HEK293T (cell line): ENCODE measurements at places on chromosomes 16 and 17.

GRCh38 chr16:68296693-68297092 lies 14.1 kb downstream of the SLC7A6OS start:
- DNase-seq, result no peak

GRCh38 chr17:64411999-64412771 lies 21.5 kb upstream of the PECAM1 start:
- no peak for DNase-seq

DNA sequence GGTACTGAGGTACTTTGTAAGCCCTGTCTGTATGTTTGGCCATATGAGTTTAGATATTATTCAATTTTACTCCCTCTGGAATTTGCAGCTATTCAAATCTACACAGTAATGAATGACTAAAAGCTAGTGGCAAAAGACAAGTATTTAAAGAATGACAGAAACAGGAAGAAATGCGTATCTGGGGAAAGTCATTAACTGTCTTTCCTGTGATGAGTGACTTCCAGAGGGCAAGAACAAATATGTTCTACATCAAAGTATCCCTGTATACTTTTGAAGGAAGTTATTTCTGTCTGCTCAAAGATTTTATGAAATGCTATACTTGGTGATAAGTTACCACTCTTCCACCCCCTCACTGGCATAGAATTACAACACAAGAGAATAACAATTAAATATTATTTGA lies 489.3 kb upstream of the SOX9 start:
- no peak for DNase-seq

DNA sequence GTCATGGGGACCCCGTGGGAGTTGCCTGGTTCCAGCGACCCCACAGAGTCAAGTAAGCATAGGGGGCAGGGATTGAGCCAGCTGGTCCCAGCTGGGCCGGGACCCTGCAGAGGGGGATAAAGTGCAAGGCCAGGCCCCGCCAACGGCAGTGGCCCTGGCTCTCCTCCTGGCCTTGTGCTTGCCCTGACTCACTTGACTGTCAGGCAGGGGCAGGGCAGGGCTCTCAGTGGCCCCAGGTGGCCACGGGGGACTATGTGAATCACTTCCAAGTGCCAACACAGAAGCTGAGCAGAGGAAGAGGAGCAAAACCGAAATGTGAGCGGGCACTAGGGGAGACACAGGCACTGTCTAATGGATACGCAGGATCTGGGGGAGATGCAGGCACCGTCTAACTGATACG lies 21.6 kb upstream of the NCBP3 start:
- no peak for DNase-seq

DNA sequence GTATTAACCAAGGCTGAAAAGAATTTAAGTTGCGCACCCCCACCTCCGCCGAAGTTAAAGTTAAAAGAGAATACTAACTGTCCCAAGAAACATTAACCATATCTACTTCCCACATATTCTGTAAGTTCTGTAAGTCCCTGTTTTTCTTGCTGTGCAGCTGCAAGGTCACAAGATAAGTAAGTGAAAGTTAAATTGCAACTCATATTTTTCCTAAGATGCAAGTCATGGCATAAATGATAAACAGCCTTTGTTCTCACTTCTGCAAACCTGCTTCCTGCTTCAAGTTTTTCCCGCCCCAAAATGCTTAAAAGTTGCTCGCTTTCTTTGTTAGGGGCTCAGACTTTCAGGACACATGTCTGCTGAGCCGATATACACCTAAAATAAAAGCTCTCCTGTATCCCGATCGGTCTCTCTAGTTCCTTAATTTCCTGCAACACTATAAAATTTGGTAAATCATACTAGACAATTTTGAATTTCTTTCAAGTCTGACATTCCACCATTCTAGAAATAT lies 32.6 kb upstream of the ABCA9 start:
- no peak for DNase-seq

DNA sequence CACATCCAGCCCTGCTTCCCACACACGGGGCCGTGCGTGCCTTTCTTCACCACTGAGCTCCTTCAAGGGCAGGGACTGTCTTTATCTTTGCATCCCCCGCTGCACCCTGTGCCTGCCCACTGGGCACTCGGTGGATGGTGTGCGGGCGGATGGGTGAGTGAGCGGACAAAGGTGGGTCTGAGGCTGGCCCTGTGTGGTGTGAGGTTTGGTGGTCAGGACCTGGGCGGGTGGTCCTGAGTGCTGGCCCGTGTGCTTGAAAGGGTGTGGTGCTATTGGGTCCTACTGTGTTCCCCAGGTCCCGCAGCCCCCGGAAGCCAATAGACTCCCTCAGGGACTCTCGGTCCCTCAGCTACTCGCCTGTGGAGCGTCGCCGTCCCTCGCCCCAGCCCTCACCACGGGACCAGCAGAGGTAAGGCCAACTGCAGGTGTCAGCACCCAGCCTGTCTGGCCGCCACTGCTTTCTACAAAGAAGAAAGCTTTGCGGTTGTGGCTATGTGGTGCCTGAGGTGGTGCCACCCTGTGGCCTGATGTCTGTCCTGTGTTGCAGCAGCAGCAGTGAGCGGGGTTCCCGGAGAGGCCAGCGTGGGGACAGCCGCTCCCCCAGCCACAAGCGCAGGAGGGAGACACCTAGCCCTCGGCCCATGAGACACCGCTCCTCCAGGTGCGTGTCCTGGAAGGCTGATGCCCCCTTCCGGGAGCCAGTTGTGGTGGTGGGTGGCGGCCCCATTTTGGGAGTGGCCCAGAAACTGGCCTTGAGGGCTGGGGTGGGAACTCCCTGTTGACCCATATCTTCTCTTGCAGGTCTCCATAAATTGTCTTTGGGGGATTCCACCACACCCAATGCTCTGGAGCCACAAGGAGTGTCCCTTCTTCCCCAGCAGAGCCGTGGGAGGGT lies 6.8 kb downstream of the ELOB start:
- DNase-seq, result no peak

GRCh38 chr17:57577751-57578607 lies 167.1 kb downstream of the CCDC182 start:
- peak; percentile 50 for DNase-seq

DNA sequence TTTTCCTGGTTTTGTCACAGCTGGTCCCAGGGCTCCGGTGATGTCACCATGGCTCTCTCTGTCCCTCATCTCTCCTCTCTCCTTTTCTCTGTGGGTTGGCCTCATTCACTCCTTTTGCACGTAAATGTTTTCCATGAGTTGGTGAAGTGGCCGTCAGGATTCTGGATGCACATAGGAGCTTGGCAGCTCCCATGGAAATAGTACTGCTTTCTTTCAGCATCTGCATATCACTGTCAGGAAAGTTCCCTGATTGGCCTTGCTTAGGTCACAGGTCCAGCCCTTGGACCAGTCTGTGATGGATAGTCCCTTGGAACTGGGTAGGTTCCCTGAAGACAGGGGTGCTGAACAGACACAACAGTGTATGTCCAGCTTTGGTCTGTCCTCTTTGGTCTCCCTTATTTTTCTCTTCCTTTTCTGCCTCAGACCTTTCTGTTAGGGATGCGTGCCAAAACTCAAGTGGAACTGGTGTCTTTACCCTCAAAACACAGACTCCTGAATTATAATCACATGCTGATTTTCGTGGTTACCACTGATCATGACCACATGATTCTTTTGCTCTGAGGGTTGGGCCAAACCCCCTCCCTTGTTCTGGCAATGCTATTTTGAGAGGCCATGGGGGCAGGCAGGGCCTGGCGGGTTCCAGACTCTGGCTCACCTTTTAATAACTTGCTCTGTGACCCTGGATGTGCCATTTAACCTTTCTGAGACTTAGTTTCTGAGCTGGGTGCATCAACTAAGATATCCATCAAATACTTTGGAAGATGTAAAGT lies 99.0 kb downstream of the MSI2 start:
- no peak for DNase-seq

GRCh38 chr16:65716737-65717700 lies 595.2 kb upstream of the CDH11 start:
- no peak for DNase-seq

GRCh38 chr16:10362077-10362863 lies 23.6 kb upstream of the ATF7IP2 start:
- no peak for DNase-seq

GRCh38 chr17:59454633-59455105 lies 110.7 kb upstream of the DHX40 start:
- DNase-seq, result no peak
